Activated T-helper 1 cell treated with Interleukin-2 at 50 U/mL for 16 hours (primary cell): ENCODE measurements at places on chromosomes 1 and 21.

DNA sequence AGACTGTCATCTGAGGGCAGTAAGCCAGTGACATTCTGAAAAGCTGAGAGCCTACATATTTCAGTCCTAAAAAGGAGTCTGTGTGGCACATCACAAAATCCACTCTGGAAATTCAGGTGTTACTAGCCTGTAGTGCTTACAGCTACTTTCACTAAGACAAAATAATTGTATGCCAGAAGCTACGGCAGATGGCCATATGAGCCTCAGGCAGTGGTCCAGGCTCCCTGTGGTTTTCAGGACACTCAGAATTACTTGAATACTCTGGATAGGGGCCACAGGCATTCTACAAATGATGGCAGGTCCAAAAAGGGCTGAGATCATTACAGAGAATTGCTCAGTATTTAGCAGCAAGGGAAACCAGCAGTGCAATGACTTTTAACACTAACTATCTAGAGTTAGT, 527.1 kb downstream of the MRPL39 start:
- DNase-seq = no peak

DNA sequence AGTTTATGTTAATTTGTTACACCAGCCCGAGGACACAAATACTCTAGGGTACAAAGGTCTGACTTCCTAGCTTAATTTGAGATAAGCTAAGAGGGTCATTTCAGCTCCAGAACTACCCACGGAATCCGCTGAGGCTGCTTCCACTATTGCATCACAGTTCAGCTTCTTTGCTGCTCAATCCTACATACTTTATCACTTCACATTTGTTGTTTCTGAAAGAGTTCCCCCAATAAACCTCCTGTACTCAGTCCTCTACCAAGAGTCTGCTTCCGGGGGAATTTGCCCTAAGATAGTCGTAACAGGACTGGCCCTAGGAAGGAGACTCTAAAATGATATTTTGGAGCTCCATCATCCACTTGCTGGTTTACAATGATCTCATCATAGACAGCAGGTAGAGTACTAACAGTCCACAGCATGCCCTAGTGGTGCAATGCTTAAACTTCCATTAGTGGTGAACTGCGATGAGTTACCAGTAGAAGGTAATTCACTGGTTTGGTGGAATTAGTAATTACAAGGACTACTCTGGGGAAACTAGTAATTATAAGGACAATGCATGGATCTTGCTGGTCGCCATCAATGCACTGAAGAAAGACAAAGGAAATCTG, 229.3 kb downstream of the USH2A start:
- DNase-seq = no peak

DNA sequence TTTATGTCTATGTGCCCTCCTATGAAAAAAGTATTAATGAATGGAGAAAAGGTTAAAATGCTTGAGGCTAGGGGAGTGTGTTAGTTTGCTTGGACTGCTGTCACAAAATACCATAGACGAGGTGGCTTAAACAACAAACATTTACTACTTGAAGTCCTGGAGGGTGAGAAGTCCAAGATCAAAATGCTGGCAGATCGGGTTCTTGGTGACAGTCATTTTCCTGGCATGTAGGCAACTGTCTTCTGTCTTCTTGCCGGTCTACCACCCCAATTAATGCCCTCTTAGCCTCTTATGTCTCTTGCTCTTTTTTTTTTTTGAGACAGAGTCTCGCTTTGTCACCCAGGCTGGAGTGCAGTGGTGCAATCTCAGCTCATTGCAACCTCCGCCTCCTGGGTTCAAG, 15.0 kb downstream of the ARID1A start:
- no peak for DNase-seq

DNA sequence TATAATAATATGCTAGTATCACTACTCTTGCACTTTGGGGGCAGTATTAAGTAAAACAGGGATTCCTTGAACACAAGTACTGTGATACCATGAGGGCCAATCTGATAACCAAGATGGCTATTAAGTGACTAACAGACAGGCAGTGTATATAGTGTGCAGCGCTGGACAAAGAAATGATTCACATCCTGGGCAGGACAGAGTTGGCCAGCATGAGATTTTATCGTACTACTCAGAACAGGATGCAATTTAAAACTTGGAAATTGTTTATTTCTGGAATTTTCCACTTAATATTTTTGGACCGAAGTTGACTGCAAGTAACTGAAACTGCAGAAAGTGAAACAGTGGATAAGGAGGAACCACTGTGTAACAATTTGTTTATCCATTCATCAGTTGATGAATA, 74.6 kb downstream of the DNTTIP2 start:
- DNase-seq = no peak

GRCh38 chr1:214342525-214342924, 61.6 kb downstream of the SMYD2 start:
- DNase-seq = no peak
